ENCODE measurements at places on chromosomes 12 and 14.

DNA sequence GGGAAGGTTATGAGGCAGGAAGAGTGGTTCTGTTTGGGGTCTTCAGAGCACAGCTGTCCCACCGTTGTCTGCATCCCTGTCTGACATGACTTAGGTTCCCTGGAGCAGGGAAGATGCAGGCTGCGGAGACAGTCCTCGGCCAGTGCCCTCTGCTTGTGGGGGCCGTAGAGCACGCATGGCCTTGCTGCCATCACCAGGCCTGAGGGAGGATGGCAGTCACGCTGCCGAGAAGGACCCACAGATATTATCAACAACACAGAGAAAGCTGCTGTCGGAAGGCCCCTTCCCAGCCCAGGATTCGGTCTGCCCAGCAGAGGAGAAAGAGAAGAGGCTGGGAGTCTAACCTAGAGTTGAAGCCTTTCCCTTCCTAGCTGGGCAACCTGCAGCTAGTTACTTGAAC lies 35.0 kb downstream of the ERH start:
- DNase-seq, result no peak

DNA sequence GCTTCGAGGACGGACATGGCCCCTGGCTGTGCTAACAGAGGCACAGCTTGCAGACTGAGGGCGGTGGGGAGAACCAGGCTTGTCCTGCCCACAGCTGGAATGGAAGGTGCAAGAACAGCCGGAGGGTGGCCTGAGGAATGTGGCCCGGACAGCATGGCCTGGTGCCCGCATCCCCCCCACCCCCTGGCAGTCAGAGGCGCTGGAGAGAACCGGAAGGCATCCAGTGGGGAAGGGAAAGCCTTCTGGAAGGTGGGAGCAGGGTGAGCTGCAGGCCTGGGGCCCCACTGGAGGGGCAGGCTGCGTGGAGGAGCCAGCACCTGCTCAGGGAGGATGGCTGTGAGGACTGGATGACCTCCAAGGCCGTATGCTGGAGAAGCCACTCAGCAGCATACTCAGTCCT lies 8.1 kb upstream of the CYP46A1 start:
- DNase-seq, result no peak

DNA sequence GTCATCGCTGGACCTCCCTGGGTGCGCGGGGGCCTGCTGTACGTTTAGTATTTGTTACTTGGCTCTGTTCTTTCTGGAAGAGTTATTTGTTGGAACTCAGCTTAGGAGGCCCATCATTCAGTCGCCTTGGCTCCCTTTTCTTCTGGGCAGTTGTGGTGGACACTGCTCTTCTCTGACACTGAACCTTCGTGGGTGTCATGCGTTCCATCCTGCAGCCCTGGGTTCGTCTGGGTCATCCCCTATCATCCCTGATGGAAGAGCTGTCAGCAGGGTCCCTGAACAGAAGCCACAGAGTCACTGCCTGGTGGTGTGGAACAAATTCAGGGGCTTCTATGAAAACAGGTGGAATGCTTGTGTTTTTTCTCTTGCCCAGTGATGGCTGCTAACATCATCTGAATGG lies 52.9 kb upstream of the SCN8A start:
- no peak for DNase-seq

- DNase-seq, result no peak
These were observed 745 bp upstream of the ARHGDIB start for GRCh38 chr12:14962153-14962539.

GRCh38 chr12:47814539-47815170 lies 5.0 kb downstream of the HDAC7 start:
- DNase-seq, result no peak

- no peak for DNase-seq
These were observed 393 bp downstream of the ORMDL2 start for GRCh38 chr12:55818140-55818728.

- DNase-seq, result no peak
These were observed 85.1 kb upstream of the CCDC198 start for GRCh38 chr14:57578801-57579200.

DNA sequence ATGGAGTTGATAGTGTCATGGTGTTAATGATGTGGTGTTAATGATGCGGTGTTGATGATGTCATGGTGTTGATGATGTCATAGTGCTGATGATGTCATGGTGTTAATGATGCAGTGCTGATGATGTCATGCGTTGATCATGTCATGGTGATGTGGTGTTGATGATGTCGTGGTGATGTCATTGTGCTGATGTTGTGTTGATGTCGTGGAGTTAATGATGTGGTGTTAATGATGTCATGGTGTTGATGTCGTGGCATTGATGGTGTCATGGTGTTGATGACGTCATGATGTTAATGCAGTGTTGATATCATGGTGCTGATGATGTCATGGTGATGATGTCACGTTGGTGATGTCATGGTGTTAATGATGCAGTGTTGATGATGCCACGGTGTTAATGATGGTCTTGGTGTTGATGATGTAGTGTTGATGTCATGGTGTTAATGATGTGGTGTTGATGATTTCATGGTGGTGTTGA lies 49.1 kb upstream of the RIMBP2 start:
- DNase-seq, result no peak

DNA sequence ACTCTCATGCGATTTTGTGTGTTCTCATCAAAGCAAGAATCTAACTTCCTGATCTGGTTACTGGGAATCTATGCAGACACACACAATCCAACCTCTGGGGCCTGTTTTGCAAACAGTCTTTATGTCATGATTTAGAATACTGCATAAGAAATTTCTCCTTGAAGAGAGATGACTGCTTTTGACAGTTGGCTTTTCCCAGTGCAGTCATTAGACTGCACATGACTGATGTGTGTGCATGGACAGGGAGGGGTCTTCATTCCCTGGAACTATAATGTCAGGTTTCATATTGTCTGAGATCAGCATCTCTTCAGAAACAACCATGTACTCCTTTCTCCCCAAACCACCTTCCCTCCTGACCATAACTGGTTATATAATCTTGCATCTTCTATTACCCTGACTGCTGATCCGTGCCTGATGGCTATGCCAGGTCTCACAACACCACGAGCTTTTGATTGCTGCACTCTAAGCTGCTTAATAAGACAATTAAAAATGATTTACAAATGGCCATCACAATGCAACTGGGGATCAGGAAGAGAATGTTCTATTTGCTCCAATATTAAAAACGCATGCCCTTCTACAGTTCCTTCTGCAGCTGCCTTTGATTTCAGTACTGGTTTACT lies 995.4 kb downstream of the NRXN3 start:
- no peak for DNase-seq

GRCh38 chr12:23096321-23096720 lies 471.4 kb downstream of the ETNK1 start:
- no peak for DNase-seq

GRCh38 chr14:69101331-69101826 lies 51.5 kb downstream of the DCAF5 start:
- DNase-seq, result no peak

DNA sequence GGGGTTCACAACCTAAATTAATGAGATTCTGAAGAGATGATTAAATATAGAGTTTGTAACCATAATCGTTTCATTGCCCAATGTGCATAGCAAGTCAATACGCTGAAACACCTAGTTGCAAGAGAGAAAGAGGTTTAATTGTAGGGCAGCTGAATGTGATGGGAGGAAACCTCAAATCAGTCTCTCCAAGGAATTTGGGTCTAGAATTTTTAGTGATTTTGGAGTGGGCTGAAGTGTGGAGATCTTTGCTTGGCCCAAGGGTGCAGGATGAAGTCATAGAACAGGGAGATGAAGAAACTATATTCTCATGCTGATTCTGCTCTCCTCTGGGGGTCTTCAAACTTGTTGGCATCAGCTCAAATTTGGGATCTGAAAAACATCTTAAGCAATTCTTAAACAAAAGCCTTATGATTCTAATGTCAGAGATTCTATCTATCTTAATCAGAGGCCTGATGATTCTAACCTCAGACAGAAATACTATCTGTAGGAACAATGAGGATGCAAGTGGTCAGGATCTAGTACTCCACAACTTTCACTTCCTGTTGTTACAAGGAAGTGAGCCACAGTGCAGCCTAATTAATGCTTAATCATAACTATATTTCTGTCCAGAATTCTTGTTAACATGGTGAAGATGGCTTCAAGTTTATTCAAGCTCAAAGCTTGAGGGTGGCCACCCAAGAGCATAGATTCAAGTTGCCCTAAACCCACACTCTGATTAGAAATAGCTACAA lies 80.2 kb upstream of the FUT8 start:
- DNase-seq, result no peak

GRCh38 chr12:77152623-77153193 lies 87.3 kb upstream of the E2F7 start:
- DNase-seq, result no peak

DNA sequence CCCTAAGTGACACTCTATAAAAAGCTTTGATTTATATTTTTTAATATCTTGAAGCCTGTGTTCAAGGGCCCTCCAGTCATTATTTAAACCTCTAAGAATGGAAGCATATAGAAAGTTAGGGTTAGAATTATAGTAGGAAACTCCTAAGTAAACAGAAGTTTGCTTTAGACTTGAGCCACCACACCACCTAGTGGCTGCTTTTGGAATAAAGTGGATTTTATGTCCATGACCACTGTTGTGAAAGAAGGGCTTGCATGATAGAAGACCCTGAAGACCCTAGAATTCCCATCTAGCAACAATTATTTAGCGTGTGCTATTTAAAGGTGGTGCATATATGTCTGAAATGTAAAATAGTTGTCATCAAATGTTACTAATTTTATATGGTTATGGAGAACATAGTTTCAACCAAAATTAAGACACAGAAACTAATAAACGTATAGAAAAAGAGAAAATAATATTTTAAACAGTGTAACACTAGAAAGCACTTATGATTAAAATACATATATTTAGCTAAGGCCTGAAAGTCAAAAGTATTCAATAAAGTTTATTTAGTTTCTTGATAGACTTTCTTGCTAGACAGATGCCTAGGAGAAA lies 21.3 kb downstream of the LRRIQ1 start:
- DNase-seq, result no peak

GRCh38 chr12:2792671-2793500 lies 1.9 kb upstream of the FKBP4 start:
- no peak for DNase-seq

DNA sequence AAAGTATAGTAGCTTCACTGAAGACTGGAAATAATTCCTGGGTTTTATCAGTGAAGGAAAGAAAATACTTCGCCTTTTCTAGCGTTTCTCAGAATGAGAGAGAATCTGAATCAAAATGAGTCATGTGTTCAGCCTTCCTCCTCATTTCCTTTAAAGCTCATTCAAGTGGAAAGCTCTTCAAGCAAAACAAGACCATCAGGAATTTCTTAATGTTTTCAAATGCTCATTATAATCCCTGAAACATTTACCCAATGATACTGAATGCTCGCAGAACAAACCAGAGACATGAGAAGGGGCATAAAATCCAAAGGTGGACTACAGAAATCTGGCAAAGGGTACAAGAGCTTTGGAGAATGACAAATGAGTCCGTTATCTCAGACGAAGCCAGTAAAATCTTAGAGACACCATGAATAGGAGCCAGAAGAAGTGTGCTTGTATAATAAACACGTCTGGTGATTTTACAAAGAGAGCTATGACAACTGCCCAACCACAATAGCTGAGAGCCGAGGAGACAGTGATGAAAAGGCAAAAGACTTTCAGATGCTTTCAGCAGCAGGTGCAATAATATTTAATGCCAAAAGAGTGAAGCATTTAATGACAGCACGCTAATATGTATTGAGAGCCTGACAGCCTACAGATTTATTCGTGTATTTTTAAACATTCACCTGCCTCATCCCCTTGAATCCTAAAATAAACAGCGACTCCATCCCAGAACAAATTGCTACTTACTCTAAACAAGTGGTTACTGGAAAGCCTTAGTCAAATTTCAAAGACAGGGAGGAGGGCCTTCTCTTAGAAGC lies 19.0 kb downstream of the SPRING1 start:
- no peak for DNase-seq

DNA sequence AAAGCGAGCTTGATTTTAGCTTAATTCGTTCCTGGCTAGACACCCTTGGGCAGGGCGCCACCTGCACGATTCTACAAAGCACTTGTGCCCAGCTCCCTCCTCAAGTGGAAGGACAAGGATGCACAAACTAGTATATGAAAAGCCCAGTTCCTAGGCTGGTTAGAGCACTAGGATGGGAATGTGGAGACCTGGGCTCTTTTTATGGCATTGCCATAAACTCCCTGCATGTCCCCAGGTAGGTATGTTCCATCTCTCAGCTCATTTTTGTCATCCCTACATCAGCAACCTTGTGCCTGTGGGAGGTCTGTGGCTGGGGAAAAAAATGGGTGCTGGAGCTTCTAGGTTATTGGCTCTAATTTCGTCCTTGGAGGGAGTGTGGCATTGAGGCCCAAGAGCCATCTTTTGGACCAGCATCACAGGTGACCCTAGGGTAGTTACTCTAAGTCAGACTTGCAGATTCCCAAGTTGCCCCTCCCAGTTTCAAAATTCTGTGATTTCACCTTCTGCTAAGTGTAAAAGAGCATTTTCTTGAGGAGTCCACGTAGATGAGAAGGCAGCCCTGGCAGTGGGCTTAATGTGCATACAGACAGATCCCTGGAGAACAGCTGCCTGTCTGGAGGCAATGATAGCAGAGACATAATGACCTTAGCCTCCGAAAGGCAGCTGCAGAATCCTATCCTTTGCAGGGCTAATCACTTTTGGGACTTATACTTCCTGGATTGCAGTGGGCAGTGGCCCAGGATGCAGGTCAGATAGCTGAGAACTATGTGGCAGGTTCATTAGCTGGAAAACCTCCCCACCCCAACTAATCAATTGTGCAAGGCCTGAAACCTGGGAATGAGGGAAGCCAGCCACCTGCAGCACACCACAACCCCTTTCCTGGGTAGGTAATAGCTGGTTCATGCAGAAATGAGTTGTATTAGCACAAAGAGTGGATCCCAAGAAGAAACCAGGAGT lies 47.6 kb upstream of the BDKRB2 start:
- no peak for DNase-seq

DNA sequence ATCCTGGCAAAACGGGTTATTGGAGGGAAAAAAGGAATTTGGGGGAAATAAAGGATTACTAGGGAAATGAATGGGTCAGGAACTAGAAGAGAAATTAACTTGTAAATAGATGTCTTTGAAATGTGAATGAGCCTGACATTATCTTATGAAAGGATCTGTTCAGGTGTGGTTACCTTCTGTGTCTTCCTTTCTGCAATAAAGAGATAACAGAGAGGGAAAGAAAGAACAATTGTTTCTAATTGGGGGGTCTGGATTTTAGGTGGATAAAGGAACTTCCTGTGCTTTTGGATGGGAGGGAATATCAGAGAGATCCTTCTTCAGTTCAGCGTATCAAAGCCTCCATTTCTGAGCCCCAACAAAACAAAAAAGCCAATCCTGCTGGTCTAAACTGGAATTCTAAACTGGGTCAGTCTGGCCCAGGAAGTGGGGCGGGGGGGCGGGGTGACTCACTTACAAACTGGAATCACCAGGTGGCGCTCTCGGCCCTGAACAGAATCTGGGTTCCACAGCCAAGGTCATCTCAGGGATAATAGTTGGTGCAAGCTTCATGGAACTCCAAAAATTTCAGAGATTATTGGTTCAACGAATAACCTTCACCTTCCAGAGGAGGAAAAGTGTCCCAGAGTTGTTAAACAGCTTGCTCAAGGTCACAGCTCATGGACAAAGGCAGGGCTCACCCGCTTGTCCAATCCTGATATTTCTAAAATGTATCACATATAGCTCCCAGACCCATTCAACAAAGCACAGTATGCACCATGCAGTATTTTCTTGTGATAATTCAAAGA lies 15.2 kb upstream of the PEBP1 start:
- DNase-seq, result no peak

- no peak for DNase-seq
These were observed 12.4 kb downstream of the KTN1 start for GRCh38 chr14:55592436-55592835.
